Suppressor macrophage treated with lipopolysaccharide for 1 hour (primary cell): ENCODE measurements at places on chromosomes 3 and 15.

GRCh38 chr3:18946524-18946923 is 201.8 kb upstream of the KCNH8 start:
- peak; percentile 39 for DNase-seq

DNA sequence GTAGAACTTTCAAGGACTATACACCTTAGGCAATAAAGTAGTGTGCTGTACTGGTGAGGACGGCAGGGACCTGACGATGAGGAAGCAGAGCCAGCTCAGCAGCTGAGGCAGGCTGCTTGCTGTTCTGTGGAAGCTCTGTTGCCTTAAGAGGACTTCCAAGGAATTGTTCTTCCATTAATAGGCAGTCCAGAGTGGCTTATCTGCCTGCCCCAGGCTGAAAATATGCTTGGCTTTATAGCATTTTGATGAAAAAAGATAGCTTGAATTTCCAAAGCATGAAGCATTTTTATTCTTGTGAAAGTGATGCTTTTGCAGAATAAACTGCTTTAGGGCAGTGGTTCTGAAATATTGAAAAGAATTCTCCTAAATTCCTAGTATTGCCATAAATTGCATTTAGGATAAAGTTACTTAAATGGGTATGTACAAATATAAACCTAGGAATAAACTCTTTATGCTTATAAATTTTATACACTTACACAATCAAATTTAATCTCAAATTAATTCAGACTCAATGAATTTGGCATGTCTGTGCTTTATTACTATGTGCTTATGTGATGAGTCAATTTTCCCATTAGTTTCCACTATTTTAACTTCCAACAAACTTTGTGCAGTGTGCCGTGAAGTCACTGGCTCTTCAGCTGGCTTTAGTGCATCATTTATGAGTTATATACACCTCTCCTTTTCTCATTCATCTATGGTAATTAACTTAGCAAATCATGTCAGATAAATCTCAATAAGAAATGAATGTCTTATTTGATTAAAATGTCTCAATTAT is 231.0 kb upstream of the RASGRP1 start:
- no peak for DNase-seq

GRCh38 chr3:17322106-17322793 is 420.2 kb downstream of the TBC1D5 start:
- peak; percentile 35 for DNase-seq

DNA sequence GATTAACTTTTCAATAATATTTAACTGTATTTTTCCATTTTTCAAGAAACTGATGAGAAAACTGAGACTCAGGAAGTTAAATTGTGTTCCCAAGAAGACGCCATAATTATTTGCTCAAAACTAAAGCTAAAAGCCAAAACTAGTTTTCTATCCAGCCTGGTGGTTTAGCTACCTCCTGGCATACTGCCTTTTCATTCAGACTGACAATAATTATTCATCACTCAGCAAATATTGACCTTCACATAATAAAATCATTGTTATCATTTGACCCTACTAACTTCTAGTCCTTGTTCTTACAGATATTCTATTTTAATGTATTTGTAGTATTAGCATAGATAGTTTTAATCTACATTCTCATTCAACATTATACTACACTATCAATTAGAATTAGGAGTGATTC is 210.6 kb upstream of the GADL1 start:
- no peak for DNase-seq

DNA sequence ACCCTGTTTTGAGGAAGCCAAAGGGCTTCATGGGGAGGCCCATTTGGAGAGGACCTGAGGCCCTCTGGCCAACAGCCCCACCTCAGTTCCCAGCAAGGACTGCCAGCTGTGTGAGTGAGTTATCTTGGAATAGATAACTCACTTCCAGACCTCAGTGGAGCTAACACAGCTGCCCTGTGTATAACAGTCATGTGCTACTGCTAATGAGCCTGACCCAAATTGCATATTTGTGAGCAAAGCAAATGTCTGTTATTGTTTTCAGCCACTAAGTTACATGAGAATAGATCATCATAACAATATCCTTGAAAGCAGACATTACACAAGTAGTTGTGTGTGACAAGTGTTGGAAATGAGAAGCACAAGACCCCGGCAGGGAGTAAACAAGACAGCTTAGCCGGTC is 355.8 kb downstream of the MCTP2 start:
- no peak for DNase-seq

DNA sequence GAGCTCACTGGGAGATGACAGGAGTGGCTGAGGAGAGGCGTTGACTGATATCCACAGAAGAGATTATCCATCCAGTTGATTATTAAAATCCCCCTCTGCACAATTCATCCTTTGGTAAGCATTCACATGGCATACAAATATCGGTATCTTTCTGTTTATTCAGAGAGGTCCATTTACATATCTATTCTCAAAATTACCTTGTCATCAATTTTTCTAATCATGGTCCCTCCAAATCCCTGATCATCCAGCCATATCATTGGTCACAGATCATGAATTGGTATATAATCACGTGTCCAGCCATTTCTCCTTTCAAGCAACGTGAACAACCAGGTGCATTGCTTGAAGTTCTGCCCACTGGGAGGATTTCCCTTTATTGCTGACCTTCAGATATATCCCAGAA is 1321.0 kb downstream of the ROBO2 start:
- DNase-seq = no peak

DNA sequence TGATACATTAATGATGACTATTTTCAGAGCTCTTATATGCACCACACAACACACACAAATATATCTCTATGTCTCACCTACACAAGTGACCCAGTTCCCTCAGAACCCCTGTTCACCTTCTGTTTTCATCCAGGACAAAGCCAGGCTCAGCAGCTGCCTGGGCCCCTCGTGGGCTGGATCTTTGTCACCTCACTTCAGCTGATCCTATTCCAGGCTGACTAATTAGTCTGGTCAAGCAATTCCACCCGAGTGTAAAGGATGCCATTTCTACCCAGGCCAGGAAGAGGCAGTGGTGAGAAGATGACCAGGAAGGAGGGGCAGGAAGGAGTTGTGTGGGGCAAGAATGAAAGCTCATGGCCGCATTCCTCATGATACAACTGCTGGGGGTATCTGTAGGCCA is 62.3 kb downstream of the DHX30 start:
- DNase-seq = no peak
